ENCODE measurements at places on chromosomes 4 and X. TPM values are rescaled to one million over a fixed set of nuclear protein-coding genes. Genes with fewer than 3 reads are reported as not detected.

The SPANXC gene
- not detected for total RNA-seq

The CT55 gene
- not detected for total RNA-seq

The TMEM175 gene
- total RNA-seq = 17.6 TPM

The TSPAN6 gene
- total RNA-seq = 0.07 TPM

The PSAPL1 gene
- not detected for total RNA-seq

The GRIA3 gene
- 0.16 TPM for total RNA-seq

The OTC gene
- not detected for total RNA-seq

The MAGEA10 gene
- total RNA-seq = not detected

The WDR17 gene
- total RNA-seq = 1.0 TPM

The CMC4 gene
- total RNA-seq = 4.3 TPM

The FGA gene
- not detected for total RNA-seq

The TFE3 gene
- 35.4 TPM for total RNA-seq

The RGN gene
- not detected for total RNA-seq

The GLRB gene
- total RNA-seq = not detected

The IL21 gene
- total RNA-seq = 3.1 TPM

The CHIC1 gene
- total RNA-seq = 8.9 TPM

The RIBC1 gene
- total RNA-seq = 1.2 TPM

The GASK1B gene
- total RNA-seq = 0.48 TPM

The NHSL2 gene
- 0.51 TPM for total RNA-seq

The LRAT gene
- total RNA-seq = not detected

The USP51 gene
- total RNA-seq = 0.89 TPM

The ASMT gene
- 2.1 TPM for total RNA-seq

The KCND1 gene
- 1.1 TPM for total RNA-seq

The MAB21L2 gene
- not detected for total RNA-seq

The STPG2 gene
- not detected for total RNA-seq

The STK32B gene
- total RNA-seq = not detected

The BEX5 gene
- 1.5 TPM for total RNA-seq

The DCUN1D4 gene
- 27.0 TPM for total RNA-seq

The EMCN gene
- not detected for total RNA-seq

The NIPAL1 gene
- total RNA-seq = 0.55 TPM

The ABCG2 gene
- total RNA-seq = 1.4 TPM

The AMTN gene
- not detected for total RNA-seq

The PNMA6F gene
- not detected for total RNA-seq

The ETNPPL gene
- total RNA-seq = not detected

The FIP1L1 gene
- 74.5 TPM for total RNA-seq

The MAGEC3 gene
- not detected for total RNA-seq

The ADGRG2 gene
- total RNA-seq = not detected

The CT45A10 gene
- not detected for total RNA-seq

The RBMXL3 gene
- total RNA-seq = not detected

The ARSJ gene
- not detected for total RNA-seq

The SPACA5 gene
- total RNA-seq = not detected

The KIAA1210 gene
- total RNA-seq = not detected

The IL2RG gene
- total RNA-seq = 323 TPM

The ANKRD37 gene
- 14.5 TPM for total RNA-seq

The CENPVL2 gene
- total RNA-seq = not detected

The NPY1R gene
- total RNA-seq = not detected

The MAGED4 gene
- 0.24 TPM for total RNA-seq

The TMPRSS11D gene
- not detected for total RNA-seq

The ZNF157 gene
- 0.79 TPM for total RNA-seq

The GAGE12E gene
- total RNA-seq = not detected

The GABRE gene
- not detected for total RNA-seq

The PABPC5 gene
- total RNA-seq = not detected
